ENCODE measurements at places on chromosomes 1 and 21.

- DNase-seq: no peak
Observed at GRCh38 chr21:36704281-36704957, 5.5 kb downstream of the SIM2 start.

- DNase-seq: no peak
Observed at GRCh38 chr1:220164116-220164515, 70.2 kb downstream of the IARS2 start.

- DNase-seq: no peak
Observed at GRCh38 chr1:221962385-221962784, 220.5 kb upstream of the DUSP10 start.

DNA sequence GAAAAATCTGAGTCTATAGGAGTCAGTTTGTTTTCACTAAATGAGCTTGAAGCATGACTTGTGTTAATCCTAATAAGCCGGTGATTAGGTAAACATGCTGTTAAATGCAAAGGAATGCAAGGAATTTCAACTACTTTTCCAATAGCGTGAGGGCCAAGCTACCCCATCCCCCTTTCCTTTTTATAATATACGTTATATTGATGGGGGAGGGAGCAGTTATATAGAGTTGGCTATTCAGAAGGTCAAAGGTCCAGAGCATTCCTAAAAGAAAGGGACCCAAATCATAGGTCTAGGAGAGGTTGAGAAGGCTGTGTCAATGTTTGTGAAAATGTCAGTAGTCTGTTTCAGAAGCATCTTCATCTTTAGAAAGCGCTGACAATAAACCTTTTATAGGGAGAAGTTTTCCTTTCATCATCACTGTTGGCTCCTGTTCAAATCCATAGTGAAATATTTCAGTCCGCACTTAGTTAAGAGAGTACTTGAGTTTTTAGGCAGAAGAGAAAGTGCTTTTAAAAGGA is 3.8 kb downstream of the CCN1 start:
- no peak for DNase-seq

DNA sequence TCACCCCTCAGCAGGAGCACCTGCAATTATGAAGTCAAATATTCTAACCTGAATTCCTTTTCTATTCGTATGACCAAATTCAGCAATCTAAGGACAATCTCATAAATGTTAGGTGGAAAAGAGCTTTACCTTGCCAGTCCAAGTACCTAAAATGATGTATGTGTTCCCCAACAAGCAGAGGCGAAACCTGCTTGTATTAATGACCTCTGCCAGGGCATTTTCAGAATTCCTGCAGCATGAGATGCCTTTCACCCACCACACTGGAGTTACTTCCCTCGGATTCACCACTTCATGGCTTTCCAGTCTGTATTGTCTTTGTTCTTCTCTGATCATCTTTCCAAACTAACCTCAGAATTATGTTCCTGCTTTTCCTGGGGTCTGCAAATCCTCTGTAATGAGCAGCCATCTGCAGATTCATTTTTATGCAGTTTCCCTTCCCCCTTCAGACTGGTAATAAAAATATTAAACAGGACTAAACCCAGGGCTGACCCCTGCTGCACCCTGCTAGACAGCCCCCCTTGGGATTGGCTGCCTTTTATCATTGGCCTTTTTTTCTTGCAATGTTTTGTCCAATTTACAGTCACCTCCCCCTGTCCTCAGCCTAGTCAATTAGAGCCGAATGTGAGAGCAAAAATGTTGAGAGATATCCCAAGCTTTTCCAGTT is 26.6 kb upstream of the CASQ2 start:
- DNase-seq: no peak

DNA sequence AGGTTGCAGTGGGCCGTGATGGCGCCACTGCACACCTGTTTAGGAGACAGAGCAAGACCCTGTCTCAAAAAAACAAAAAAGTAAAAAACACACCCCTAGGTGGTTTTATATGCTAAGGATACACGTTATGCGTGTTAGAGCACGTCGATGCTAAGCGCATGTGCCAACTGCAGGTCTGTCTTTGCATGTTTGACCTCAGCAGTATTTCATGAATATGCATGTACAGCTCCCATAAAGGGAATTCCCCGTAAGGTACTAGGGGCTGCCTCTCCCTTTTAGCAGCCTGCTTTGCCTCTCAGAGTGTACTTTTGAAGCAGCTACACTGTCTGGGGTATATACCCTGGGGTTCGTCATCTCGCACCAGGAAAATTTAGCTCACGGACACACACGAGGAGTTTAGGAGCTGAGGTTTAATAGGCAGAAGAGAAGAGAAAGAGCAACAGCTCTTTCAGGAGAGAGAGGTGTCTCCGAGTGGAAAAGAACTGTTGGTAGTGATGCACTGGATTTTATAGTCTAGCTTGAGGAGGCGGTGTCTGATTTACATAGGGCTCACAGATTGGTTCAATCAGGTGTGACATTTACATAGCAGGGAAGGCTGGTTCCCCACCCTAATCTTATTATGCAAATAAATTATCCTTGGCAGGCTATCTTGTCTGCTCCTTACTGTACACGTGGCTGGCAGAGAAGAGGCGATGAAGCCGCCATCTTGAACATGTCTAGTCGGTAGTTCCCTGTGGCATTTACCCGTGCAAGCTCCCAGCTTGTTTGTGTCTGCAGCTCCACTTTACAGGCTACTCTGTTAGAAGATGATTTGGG is 4.2 kb upstream of the OTUD3 start:
- DNase-seq: no peak

GRCh38 chr1:15064217-15064929 is 89.2 kb upstream of the TMEM51 start:
- no peak for DNase-seq

DNA sequence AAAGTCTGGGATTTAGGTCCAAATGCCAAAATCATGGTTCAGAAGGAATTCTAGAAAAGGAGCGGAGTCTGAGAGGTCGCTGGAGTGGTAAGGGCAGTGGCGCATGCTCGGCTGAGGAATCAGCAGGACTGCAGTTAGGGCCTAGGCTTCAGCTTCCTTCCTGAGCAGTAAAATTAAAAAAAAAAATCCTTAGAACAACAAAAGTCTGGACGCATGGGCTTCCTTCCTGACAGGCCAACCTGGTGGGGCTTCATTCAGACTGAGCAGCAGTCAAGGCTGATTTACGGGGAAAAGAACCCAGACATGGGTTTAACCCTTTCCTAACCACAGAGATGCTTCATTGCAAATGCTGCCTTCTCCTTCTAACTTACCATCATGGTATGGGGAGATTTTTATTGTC is 17.1 kb downstream of the RNF220 start:
- DNase-seq: no peak

DNA sequence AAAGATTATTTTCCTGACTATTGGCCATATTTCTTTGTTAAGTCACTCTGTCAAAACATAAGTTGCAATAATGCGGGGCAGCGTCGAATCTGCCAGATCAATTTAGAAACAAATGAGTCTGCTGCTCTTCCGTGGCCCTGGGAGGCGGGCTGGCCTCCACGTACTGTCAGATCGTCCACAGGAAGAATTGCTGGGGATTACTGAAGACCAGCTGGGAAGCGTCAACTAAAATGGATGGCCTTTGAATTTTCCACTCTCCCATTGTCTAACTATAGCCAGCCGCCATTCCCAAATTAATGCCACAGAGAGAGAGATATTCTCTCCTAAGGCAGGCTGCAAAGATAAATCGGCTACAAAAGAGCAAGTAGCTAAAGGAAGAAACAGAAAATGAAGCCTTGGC is 560.2 kb downstream of the SMYD3 start:
- DNase-seq: no peak

DNA sequence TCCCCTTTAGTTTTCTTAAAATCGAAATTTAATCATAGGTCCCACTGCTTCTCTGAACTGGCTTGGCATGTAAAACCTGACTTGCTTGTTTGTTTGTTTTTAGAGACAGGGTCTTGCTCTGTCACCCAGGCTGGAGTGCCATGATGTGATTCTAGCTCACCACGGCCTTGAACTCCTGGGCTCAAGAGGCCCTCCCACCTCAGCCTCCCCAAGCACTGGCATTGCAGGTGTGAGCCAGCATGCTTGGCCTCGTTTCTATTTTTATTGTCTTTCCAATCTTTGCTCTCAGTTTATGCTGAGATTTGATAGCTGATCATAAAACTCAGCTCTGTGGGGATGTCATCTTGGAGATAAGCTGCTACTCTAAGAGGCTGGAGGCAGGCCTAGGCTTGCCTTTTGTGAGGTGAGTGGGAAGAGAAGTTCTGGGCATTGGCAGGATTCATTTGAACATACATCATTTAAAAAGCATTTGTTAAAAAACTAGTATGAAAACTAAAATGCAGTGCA is 51.5 kb upstream of the GCLM start:
- no peak for DNase-seq

GRCh38 chr1:87712261-87713010 is 383.8 kb downstream of the LMO4 start:
- DNase-seq: no peak

DNA sequence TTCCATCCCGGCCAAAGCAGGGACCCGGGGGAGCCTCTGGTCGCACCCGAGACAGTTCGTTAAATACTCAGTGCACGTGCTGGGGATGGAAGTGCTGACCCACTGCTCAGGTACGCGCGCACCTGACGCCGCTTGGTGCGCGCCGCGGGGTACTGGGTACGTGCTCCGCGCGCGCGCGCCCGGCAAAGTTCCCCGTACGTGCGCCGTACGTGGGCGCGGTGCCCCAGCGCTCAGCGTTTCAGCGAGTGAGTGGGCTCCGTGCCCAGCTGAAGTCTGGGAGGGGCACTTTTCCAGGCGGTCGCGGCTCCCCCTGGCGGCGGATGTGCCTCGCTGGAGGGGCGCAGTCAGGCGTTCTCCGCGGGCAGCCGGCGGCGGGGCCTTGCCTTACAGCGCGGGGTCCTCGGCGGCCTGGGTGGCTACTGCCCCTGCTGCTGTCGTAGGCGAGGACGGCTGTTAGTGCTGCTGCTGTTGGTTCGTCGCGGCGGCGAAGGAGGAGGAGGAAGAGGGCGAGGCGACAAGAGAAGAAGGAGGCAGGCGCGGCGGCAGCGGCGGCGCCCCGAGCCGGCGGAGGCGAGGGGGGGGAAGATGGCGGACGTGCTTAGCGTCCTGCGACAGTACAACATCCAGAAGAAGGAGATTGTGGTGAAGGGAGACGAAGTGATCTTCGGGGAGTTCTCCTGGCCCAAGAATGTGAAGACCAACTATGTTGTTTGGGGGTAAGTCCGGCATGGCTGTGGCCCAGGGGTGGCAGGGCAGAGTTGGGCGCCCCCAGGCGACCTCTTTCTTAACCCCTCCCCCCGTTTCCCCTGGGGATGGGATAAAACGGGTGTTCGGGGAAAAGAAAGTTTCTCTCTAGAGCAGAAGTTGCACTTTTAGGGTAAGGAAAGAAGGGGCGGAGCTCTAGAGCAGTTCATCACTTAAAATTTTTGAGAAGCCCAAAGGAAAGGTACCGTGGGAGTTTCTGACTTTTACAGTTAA is at the start of gene CDC73:
Gene CDC73 (plus strand): TSS at position 416 of the 978 bp plus-strand sequence. CDS start 170 bp downstream, at position 586.
- DNase-seq: peak; percentile 95

GRCh38 chr1:26856604-26857469 is 6.1 kb upstream of the SFN start:
- DNase-seq: no peak

DNA sequence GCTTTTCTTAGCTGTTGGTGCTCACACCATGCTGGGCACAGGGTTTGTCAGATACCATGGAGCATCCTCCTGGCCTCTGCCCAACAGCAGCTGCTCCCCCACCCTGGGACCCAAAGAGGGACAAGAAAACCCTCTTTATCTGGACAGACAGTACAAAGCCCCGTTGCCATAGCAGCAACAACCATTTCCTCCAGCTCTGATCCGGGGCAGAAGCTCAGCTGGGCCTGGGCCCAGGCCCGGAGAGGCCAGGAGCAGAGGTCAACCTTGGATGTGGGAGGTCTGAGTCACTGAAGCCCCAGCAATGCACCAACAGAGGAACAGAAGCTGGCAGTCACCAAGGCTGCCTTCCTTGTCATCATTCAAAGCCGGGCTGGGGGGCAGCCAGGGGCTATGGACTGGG is 228.4 kb upstream of the POU3F1 start:
- DNase-seq: no peak

DNA sequence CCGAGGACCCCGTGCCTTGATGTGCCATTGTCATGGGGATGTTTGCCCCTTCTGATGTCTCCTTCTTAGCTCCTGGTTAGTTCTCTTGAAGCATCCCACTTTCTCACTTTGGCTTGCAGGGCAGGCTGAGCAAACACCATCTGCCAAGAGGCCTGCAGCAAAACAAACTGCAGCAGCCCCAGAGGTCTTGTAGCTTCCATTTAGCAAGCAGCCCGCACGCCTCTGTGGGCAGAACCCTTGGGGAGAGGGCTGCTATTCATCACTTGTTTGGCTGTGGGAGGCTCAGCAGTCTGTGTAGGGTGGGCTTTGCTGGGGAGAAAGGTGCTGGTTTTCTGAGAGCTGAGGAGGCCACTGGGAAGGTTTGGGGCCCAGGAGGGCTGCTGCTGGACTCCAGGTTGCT is 56.7 kb downstream of the KCNC4 start:
- DNase-seq: no peak

DNA sequence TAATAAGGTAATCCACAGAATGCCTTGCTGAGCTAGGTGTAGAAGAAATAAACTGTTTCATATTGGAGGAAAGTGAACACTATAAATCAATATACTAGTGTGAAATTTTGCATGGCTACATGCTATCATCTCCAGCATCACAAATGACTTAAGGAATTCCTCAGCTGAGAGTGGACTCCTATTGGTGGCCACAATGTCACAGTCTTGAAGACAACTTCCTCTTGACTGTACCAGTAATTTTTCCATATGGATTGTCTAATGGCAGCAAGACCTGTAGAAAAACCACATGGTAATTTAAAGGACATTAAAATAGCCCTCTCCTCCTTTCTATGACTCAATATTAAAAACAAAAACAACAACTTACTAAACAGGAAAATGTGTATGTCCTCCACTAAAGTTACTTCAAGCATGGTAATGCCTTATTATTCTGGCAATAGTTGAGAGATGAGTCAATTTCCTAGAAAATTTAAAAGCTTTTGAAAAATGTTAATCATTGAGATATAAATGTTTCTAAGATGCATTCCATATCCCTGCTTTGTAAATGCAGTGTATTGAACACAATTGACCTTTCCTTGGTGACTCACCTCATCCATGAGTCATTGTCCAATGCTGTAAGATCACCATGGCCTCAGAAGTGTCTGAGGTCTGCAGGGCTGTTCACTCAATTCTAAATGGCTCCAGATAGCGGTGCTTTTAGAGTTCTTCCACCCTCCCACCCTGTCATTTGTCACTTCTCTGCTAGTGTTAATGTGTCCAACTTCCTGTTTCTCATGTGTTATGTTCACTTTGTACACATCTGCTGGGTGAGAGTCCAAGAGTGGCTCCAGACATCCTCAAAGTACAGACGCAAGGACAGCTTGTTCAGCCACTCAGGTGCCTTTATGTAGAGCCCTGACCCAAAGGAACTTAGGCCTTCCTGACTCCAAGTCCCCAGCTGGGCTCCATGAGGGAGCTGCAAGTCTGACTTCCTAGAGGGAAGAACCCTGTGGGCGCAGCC is 32.8 kb upstream of the DNASE2B start:
- DNase-seq: no peak

DNA sequence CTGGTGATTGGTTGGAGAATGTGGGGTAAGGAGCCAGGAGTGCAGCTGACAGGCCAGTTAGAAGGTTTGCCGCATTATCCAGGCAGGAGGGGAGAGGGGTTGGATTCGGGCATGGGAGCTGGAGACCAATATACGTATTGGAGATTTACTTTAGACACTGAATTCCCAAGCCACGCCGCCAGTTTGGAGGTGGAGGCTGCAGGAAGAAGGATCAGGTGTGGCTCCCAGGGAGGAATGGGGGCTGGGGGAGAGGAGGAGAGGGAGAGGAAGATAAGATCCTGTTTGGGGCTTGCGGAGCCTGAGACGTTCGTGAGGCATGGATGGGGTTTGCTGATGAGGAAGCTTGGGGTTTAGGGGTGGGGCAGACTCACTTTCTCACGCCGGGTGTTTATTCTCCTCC is 155.1 kb upstream of the IGSF21 start:
- no peak for DNase-seq

GRCh38 chr21:31873696-31874599 is 1.1 kb downstream of the HUNK start:
- DNase-seq: no peak

Data from NCI-H2081 treated with DMSO at 0.1 percent for 48 hours (cell line).